ENCODE measurements at places on chromosomes 3 and 15.

GRCh38 chr3:28039234-28039633 lies 202.2 kb upstream of the CMC1 start:
- no peak for DNase-seq

DNA sequence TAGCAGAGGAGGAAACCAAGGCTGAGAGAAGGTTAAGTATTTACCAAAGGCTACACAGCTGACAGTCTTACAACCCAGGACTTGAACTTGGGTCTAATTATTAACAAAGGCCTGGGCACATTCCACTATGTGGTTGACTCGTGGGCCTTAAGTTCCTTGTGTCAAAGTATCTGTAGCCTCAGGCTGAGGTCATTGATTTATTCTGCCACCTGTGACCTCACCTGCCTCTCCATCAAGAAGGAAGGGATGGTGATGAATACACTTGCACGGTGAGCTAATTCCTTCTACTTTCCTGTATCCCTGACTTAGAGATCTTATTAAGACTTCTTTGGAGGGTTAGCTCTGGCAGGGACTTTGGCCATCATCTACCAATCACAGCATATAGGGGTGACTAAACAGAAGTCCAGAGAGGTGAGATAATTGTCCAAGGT lies 19.9 kb upstream of the LRRC58 start:
- no peak for DNase-seq

GRCh38 chr3:126155280-126155640 lies 25.1 kb downstream of the ALDH1L1 start:
- DNase-seq, result no peak

DNA sequence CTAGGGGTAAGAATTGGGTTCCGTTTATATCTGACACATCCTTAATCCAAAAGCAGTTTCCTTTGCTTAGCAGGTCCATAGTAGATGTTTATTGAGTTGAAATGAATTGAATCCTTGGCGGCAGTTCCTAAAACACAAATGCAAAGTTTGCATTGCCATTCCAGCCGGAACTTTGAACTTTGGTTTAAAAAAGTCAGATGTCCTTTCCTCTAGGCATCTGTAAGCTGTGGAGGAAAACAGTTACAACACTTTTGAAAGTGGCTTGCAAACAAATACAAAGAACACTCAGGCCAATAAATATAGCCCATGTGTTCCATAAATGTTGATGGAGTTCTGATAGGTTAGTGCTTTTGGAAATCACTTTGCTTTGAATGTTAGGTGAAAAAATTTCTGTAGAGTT lies 374.7 kb upstream of the RARB start:
- DNase-seq, result no peak

DNA sequence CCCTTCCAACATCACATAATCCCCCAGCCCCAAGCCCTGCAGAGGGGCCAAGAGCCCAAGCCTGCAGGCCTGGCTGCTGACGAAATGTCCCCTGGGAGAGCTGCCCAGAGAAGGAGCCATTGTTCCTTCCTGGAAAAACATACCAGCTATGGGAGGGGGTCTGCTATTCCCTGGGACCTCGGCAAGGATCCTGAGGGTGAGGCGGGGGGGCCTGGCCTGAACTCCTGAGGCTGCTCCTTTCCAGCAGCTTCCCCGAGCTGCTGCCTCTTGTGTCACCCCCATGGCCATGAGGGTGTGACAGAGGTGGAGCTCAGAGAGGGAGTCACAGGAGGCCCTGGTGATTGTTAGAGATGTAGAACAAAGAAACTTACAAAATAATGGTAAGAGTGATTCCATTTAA lies 12.9 kb downstream of the LOXL1 start:
- no peak for DNase-seq

DNA sequence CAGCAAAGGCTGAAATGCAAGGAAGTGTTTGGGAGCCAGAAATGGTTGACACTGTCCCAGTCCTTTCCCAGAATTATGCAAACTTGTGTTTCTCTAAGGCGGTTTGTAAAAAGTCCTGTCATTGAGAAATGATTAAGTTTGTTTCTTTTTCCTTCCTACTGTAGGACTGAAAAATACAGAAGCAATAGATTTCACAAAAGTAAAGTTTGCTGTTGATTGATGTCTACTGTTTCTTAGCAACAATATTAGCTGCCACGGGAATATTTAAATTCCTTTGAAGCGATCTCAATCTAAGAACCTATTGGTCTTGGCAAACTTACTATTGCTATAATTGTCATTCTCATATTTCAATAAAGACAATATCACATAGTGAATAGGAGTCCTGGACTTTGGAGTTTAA lies 100.7 kb upstream of the IL12A start:
- no peak for DNase-seq
